Suprapubic skin (tissue), 4 donors: ENCODE measurements at places on chromosomes 2 and 18.

- DNase-seq = peak; percentile 74
Measured at GRCh38 chr2:152062125-152063091, 36.4 kb downstream of the CACNB4 start.

GRCh38 chr2:134818321-134818720, 20.1 kb upstream of the ACMSD start:
- DNase-seq = no peak

DNA sequence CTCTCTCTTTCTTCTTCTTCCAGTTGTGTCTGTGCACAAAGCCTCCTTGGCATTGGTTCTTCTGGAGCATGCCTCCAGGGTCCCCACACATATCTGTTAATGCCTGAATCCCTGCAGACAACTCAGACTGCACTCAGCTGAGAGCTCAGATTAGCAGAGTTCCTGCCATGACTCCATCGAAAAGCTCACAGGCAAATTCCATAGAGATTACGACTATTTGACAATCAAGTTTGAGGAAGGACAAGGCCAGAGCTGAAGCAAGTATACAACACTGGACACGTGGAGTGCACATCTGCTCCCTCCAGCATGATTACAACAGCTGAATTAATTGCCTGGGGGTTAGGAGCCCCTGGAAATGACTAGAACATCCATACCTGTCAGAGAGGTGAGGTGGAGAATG, 190.7 kb downstream of the INSIG2 start:
- no peak for DNase-seq

DNA sequence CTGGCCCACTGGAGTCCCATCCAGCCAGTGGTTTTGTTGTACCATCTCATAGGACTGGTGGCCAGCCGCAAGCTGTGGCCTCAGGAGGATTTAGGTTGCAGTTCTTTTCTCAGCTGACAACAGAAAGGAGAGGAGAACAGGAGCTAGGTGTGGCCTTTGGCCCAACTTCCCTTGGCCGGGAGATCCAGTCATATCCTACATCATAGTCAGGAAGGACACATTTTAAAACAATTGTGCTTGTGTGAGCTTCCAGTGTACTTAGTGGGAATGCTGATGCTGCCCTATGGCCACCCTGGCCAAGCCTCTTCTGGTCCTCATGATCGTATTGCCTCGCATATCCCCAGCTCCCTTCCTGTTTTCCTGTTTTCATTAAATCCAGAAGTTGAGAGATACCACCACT, 98.1 kb downstream of the WDSUB1 start:
- no peak for DNase-seq

- DNase-seq = no peak
Measured at GRCh38 chr2:54771166-54771885, 47.9 kb downstream of the EML6 start.

- DNase-seq = no peak
Measured at GRCh38 chr18:48983793-48984437, 33.1 kb upstream of the SMAD7 start.

- no peak for DNase-seq
Measured at GRCh38 chr2:8693157-8693821, 11.4 kb downstream of the ID2 start.

DNA sequence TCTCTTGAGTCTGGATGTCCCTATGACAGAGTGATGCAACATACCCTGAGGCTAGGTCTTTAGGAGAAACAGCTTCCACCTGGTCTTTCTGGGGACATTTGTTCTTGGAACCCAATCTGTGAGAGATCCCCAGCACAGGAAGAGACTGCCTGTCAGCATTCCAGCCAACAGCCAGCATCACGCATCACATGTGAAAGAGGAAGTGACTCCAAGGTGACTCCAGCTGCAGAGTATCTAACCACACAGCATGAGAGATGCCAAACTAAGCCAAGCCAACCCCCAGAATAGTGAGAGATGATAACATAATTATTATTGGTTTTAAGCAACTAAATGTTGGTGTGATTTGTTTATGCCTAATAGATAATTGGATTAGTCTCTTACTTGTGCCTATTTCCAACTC, 35.7 kb downstream of the C18orf63 start:
- no peak for DNase-seq

GRCh38 chr2:177037569-177037968, 175.0 kb upstream of the HNRNPA3 start:
- no peak for DNase-seq

GRCh38 chr2:156436497-156437085, 412 bp downstream of the GPD2 start:
- DNase-seq = no peak

- no peak for DNase-seq
Measured at GRCh38 chr2:7724336-7724735, 807.1 kb downstream of the RNF144A start.

- no peak for DNase-seq
Measured at GRCh38 chr18:60698901-60699300, 326.3 kb upstream of the MC4R start.

- DNase-seq = no peak
Measured at GRCh38 chr2:1572638-1573037, 159.4 kb downstream of the TPO start.

- no peak for DNase-seq
Measured at GRCh38 chr18:67183398-67183797, 333.1 kb downstream of the DSEL start.
